ENCODE measurements at places on chromosomes 11 and 22. TPM values are rescaled to one million over a fixed set of nuclear protein-coding genes. Genes with fewer than 3 reads are reported as not detected.

CD6 gene
- total RNA-seq: 3.2 TPM

C11orf97 gene
- not detected for total RNA-seq

ATG2A gene
- 22.6 TPM for total RNA-seq

RASD2 gene
- 0.19 TPM for total RNA-seq

LRRC75B gene
- total RNA-seq: 7.0 TPM

OR4A15 gene
- total RNA-seq: not detected

BACE1-AS gene
- total RNA-seq: 4.5 TPM

OR8G5 gene
- not detected for total RNA-seq

Measured in omental fat pad (tissue), 4 donors.